ENCODE measurements at places on chromosomes 3 and 15.

DNA sequence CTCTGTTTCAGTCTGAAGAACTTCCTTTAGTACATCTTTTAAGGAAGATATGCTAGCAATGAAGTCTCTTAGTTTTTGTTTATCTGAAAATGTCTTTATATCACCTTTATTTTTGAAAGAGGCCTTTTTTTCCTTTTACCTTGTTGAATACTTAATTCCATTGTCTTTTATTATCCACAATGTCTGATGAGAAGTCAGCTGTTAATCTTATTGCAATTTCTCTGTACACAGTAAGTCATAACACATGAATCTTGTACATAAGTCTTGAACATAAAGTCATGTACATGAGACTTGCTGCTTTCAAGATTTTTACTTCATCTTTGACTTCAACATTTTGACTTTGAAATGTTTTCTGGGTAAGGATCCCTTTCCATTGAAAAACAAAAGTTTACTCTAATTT is 424.3 kb upstream of the ATP10A start:
- no peak for DNase-seq

DNA sequence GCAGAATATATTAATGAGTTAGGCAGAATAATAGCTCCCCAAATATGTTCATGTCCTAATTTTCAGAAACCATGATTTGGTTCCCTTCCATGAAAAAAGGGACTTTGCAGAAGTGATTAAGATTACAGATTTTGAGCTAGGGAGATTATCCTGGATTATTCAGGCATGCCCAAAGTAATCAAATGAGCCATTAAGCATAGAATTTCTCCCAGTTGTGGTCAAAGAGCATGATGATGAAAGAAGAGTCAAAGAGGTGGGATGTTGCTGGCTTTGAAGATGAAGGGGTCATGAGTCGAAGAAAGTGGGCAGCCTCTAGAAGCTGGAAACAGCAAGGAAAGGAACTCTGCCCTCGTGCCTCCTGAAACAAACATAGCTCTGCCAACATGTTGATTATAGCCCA is 254.2 kb upstream of the CDIN1 start:
- no peak for DNase-seq

DNA sequence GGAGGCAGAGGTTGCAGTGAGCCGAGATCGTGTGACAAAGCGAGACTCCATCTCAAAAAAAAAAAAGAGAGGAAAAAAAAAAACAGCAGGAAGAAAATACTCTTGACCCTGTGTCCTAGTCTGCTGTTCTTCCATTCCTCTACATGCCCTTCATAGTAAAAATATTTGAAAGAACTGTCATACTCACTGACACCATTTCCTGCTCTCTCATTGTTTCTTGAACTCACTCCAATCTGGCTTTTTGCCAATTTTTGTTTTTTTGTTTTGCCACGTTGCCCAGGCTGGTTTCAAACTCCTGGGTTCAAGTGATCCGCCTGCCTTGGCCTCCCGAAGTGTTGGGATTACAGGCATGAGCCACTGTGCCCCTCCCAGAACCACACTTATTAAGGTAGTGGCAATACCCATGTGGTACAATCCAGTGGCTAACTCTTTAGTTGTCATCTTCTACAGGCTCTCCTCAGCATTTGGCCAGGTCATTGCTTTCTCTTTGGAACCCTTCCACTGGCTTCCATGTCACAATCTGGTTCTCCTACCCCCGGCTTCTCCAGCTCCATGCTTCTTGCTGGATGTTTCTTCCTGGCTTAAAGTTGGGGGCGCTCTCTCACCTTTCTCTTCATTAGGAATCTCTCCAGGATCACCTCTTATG is 238.2 kb upstream of the C2CD4B start:
- no peak for DNase-seq

- no peak for DNase-seq
Measured at GRCh38 chr3:39907981-39908380, 98.6 kb downstream of the MYRIP start.

- no peak for DNase-seq
Measured at GRCh38 chr3:88824666-88825564, 282.5 kb upstream of the EPHA3 start.

DNA sequence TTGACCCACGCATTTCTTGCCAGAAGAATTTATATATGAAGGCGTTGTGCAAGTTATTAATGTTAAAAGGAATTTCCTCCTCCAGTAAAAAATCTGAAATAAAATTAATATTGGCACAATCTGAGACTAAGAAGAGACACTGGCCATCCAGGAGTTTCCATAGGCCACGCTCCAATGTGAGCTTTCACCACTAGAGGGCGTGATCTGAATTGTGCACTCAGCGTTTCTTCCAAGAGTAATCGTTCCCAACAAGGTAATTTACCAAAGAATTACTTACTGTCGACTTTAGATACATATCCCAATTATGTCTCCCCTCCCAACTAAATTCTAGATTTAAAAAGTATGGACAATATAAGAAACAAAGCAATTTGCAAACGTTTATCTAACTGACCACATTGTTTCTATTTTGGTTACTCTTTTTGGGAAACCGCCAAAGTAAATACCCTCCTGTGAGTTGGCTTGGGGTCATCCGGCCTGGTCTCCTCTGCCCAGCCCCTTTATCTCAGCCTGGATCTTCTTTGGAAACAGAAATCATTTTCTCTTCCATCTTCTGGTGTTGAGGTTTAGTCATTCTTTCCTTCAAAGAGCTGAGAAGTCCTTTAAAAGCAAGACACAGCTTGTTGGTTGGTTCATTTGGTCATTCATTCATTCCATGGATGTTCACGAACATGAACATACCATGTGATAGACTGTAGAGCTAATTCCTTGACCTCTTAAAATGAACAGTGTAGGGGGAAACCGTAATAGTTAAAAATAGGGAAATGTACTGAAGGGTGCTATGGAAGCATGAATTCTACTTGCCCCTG is 26.2 kb downstream of the POLR2M start:
- DNase-seq, result peak; percentile 28

DNA sequence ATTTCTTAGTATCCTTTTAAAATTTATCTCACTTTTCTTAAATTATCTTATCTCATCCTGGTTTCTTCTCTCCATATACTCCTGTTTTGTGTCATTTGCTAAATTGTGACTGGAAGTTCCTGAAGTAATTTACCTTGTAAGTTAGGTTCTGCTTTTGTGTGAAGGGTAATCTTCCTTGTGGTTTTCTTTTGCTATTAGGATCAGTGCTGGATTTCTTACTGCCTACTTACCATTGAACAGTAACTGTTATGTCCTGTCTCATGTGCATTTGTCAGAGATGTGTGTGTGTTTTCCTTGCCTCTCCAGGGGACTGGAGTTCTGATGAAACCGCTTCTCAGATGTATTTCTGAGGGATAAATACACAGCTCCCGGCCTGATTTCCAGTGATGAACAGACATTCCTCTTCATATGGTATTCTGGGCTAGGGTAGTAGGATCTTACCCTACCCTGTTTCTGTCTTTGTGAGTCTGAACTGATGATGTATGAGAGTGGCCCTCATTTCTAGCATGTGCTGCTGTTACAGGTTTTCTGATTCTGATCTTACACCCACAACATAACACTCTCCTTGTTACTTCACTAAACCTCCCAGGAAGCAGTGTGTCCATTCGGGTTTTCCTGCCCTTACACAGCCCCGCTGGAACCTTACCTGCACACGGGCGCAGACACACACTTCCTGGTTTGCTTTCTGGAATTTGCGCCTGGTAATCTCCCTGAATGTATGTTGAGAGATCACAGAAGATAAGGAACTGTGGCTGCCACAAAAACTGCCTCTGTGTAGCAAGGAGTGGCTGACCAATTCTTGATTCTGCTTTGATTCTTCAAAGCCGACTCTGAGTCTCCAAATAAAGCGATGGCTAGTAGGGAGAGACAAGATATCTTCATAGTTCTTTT is 14.7 kb downstream of the PAK2 start:
- DNase-seq, result no peak

DNA sequence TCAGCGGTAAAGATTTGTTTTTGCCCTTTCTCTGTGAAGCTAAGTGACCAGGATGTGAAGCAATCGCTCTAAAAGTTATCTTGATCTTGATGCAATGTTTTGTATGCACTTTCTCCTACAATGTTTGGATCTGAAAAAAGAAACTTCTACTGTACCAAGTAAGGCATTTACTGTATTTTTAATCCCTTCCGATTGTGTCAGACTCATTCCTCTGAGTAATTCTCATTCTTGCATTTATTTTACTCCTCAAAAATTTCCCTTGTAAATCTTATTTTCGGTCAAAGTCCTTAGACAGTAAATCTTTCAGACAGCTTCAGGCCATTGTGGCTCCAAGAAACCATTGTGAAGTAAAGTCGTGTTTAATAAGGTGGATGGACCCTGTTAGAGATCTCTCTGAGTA is 141.9 kb downstream of the TP63 start:
- no peak for DNase-seq

DNA sequence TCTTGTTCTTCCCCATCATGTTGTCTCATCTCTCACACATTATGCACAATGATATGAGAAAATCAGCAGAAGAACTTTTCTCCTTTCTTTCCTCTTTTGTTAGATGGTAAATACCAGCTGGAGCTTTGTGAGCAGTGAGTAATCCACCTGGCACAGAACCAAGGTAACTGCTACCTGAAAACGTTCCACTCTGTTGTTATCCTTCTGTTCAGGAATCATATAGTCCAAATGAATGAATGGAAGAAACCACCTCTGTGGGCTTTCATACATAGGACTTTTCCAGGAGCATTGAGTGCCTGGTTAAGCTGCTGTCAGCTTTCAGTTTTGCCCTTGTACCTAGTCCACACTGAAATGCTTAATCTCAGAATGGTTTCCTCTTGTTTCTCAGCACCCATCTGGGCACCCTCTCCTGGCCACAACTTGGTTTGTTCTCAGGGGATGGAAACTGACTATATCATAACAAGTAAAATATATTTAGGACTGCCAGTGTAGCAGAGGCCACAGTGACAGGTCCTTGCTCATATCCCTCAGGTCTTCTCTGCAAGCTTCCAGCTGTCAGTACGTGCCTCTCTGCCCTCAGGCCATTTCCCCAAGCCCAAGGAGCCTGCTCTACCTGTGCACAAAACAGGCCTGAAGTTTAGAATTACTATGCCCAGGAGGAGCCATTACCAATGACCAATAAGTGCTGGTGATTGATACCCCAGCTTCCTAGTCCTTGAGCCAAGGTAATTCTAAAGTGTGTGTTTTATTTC is 23.5 kb upstream of the SLC4A7 start:
- DNase-seq, result no peak

- no peak for DNase-seq
Measured at GRCh38 chr3:113243846-113244245, 32.5 kb downstream of the BOC start.

GRCh38 chr3:113712129-113712528 is 15.7 kb upstream of the USF3 start:
- no peak for DNase-seq

DNA sequence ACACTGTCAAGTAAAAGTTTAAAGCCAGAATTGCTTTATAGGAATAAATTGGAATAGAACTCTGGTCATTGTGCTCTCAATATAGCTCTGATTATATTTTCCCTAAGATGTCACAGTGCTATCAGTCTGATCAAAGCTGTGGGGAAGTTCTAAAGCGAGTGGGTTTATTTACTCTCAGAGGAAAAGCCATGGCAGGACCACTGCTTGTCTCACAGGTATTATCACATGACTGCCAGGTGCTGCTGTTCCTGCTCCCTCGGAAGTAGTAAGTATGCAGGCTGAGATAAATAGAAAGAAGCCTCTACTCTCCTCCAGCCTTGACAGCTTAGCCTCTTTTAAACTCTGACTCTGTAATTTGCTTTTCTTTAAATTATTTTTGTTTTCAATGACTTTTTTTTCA is 49.1 kb upstream of the UTS2B start:
- DNase-seq, result no peak

DNA sequence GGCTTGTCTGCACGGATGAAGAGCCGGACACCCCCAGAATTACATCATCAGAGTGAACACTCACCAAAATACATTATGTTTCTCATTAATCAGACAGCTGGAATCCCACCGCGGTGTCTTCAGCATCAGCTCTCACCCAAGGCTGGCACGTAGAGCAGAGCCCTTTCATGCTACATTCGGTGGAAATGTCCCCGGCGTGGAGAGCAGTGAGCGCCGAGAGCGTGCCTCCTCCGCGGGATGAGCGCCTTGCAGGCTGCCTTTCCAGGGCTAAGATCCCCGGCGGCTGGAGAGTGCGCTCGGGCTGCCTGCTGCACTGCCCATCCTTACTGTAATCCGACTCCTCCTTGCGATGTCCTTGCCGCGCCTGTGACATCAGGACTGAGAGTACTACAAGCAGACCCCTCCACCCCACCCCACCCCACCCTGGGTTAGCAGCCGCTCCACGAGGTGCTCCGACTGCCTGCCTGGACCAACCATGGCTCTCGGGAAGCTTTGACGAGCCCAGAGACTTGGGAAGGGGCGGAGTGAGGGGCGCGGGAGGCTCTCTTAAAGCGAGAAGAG is at the start of gene ZNF385D:
ZNF385D (minus strand) TSS at position 380 of the 561 bp plus-strand sequence; CDS start at position 86, 294 bp downstream.
- DNase-seq, result no peak

- no peak for DNase-seq
Measured at GRCh38 chr3:108008931-108009639, 81.7 kb downstream of the CD47 start.

GRCh38 chr15:79924379-79924778 is 27.6 kb upstream of the MTHFS start:
- DNase-seq, result no peak

- DNase-seq, result no peak
Measured at GRCh38 chr15:31447931-31448634, 121.4 kb downstream of the KLF13 start.

DNA sequence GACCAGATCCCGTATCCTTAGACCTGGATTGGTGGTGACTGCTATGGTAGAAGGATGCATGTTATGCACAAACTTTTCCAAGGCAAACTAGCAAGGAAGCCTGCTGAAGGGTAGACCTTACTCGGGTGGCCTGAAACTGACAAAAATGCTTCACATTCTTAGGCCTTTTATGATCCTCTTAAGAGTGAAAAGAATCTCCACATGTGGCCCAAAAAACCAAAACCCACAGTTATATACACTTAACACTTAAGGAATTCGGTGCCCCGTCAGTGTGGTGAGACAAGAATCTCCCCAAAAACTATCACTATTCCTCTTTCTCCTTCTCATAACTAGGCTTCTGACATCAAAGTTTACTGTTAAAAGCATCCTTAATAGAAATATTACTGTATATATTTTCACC is 130.1 kb upstream of the SOX2 start:
- DNase-seq, result no peak

GRCh38 chr15:48962662-48963523 is 826 bp downstream of the SHC4 start:
- DNase-seq, result no peak

DNA sequence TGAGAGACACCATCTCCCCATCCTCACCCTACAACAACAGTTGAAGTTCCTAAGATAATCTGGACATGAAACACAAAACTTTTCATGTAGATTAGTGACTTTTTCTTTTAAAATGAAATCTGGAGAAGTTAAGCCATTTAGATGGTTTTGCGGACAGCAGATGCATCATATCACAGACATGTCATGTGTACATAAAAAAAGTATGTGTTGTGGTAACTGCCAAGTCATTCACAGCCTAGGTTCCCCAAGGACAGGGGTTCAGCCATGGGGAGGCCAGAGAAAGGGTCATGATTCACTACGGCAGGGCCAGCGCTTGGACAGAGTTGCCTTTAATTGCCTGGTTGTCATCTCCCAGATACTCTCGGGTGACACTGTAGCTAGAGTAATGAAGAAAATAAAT is 163.2 kb downstream of the PDZRN3 start:
- DNase-seq, result no peak

GRCh38 chr15:29345549-29346525 is 76.2 kb upstream of the NSMCE3 start:
- DNase-seq, result no peak

All from stimulated activated CD4-positive, alpha-beta T cell treated with anti-CD3 and anti-CD28 coated beads, TNF-alpha, amount 100 ng/mL, for 24 hours (primary cell).